ENCODE measurements at places on chromosomes 5 and 9.

GRCh38 chr5:155982354-155982753 is 344.6 kb upstream of the SGCD start:
- no peak for DNase-seq

- DNase-seq: no peak
These were observed 30.6 kb downstream of the VAV2 start for GRCh38 chr9:133961226-133962165.

- no peak for DNase-seq
These were observed 2.3 kb downstream of the NMRK1 start for GRCh38 chr9:75085640-75086039.

- DNase-seq: no peak
These were observed 26.6 kb upstream of the C5orf58 start for GRCh38 chr5:170206216-170206615.

DNA sequence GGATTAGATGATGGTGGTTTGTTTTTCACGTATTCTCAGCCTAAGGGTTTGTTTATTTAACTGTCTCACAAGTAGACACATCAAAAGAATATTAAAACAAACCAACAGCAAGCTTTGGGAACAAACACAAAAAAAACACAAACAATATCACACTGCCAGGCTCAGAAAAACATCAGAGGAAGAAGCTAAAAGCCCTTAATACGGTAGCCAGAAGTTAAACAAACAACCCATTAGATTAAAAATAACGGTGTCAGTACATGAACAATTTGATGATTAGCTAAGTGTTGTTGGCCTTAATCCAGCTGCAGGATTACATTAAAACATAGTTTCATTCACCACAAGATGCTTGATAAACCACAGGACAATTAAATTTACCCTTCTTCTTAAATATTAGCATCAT is 15.9 kb upstream of the DMRT2 start:
- no peak for DNase-seq

DNA sequence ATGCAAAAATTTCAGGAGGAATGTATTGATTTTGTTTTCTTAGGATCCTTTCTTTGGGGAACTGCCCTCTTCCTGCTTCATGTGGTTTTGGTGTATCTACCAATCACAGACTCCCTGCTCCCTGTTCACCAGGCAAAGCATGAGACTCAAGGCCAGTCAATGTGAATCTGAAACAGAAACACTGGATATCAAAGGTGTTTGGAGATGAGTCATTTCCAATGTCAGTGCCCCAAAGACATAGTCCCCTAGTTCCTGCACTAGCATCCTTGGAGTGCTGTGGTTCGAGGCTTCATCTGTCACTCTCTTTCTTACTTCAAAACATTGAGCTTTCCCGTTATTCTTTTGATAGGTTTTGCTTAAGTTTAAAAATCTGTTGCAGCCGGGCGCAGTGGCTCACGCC is 8.1 kb downstream of the PPP3R2 start:
- no peak for DNase-seq

DNA sequence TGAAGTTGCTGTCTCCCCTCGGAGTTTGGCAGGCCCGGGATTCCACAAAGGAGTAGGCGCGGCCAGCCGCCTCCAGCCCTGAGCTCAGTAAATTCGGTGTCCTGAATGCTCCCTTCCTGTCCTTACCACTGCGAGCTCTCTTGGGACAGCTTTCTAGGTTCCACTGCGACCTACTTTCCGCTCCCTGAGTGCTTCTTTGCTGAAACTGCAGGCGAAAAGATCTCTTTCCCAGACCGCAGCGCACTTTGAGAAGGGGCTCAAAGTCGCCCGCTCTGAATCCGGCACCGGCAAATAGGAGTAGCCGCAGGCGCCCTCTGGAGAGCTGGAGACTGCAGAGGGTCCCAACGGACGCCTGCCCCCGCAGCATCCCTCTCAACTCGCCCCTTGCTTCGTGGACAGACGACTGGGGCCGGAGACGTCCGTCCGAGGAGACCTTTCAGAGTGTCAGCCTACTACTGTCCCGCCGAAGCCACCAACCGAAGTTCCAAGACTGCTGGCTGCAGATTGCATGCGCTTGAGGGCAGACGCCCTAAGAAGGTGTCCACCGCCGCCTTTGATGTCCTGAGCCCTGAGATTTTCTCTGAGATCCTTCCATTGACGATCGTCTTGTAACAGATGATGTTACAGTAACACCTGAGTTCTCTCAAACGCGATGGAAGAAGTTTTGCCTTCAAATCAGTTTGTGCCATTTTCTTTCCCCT is 96.0 kb downstream of the ANXA2R start:
- peak; percentile 2 for DNase-seq

GRCh38 chr9:111870774-111871498 is 25.7 kb upstream of the UGCG start:
- DNase-seq: no peak

DNA sequence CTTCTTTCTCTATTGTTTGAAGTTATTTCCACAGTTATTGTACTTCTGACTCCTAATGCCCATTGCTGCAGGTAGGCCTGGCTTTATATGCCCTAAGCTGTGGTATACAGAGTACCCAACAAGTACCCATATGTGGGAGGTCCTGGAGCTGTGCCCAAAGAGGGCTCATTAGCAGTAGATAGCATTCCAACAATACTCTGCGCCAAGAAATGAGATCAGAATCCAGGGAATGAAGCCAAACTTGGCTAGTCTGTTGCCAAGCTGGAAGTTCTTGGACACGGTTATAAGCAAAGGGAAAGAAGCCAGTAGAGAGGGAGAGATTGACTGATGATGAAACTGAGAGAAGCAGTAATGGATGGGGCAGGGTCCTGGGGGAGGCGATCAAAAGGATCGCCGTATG is 29.7 kb upstream of the FAM169A start:
- peak; percentile 97 for DNase-seq

- no peak for DNase-seq
These were observed 44.9 kb upstream of the ADAMTSL1 start for GRCh38 chr9:18429070-18429469.

GRCh38 chr9:95727947-95728520 is 147.5 kb upstream of the ERCC6L2 start:
- DNase-seq: no peak

DNA sequence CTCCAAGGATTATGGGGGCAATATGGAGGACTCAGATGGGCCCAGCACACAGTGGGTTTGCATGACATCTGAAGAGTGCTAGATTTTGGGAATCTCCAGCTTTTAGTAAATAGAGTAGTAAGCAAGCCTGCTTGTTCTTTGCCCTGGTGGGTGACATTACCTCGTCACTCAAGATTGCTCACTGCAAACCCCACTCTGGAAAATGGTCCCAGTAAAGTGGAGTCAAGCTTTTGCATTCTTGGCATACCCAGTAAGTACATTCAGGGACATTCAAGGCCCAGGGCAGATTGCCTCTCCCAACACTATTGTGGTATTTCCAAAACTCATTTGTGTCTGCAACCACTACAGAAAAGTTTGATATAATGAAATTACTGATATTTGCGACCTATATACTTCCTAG is 118.5 kb downstream of the INVS start:
- DNase-seq: no peak

DNA sequence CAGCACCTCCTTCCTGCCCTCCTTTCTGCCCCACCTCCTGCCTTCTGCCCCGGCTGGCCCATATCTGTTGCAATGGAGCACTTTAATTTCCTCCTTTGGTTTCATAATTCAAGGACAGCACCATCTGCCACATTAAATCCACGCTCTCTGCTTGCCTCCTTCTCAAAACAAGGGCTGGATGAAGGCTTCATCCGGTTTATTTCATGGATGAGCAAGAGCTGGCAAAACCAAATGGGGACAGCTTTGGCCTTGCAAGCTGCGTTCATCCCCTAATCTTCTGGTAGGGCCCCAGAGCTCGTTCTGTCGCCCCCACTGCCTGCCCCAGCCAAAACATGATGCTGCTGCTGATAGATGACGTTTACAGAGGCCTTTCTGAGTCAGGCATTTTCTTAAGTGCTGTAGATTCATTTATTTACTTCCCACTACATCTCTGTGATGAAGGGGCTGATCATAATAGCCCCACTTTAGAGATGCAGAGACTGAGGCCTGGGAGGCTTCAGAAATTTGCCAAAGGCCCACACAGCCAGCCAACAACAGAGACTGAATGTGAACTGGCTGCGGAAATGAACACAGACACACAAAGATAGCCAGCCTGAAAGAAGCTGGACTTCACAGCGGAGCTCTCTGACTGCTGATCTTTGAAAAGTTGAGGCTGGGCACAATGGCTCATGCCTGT is 115.6 kb upstream of the CPEB4 start:
- no peak for DNase-seq

DNA sequence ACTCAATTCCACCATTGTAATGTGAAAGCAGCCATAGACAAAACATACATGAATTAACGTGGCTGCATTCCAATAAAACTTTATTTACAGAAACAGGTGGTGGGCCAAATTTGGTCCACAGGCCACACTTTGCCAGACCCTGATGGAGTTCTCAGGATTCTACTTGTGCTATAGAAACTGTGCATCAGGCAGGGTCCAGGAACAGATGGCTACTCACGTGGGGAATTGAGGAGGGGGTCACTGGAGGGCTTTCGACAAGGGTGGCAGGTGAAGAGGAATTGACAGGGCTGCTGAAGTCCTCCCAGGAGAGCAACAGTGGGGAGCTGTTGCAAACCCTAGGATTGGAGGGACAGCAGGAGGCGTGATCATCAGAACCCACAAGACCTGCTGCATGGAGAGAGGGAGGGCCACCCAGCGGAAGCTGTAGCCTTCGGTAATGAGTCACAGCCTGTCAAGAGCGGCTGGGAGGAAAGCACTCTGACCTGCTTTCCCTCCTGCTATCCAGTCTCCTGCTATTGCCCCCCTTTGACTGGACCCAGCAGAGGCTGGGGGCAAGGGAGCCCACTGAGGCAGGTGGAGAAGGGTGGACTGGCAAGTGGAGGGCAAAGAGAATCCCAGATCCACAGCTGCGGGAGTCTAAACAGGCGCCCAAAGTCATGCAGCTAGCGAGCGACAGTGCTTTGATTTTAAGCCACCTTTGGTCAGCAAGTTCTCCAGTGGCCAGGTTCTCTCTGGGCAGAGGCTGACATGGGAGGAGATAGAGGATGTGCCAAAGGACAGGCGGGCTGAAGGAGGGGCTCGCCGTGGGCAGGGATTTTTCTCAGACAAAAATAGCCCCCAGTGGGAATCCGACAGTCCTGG is 138.3 kb upstream of the SMIM23 start:
- DNase-seq: peak; percentile 12

- no peak for DNase-seq
These were observed 93.8 kb downstream of the NXNL2 start for GRCh38 chr9:88628811-88629210.

- no peak for DNase-seq
These were observed 313.7 kb downstream of the PDE4D start for GRCh38 chr5:59579824-59580167.

DNA sequence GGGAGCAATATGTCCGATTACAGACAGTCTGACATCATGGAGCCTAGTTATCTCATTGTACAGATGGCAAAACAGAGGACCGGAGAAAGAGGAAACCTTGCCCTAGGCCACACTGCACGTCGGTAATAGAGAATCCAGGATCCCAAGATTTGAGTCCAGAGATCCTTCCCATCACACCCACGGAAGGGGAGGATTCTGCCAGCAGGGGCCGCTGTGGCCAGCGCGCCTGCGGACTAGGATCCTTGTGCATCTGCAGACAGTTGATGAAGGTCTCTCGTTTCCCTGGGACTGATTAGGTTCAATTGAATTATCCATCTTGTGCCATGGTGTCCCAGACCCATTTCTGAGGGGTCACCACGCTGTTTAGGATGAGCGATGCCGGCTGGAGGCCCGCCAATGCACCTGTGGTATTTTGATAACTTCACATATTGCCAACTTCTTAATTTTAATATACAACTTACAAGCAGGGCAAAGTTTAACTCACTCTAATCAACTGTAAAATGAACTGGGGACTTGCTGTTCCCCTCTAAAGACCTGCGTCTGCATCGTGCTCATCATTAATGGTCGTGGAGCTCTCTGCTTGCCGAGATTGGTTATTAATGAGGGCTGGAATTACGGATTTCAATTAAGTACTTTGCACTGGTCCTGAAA is 592.7 kb upstream of the BRINP1 start:
- DNase-seq: peak; percentile 46

DNA sequence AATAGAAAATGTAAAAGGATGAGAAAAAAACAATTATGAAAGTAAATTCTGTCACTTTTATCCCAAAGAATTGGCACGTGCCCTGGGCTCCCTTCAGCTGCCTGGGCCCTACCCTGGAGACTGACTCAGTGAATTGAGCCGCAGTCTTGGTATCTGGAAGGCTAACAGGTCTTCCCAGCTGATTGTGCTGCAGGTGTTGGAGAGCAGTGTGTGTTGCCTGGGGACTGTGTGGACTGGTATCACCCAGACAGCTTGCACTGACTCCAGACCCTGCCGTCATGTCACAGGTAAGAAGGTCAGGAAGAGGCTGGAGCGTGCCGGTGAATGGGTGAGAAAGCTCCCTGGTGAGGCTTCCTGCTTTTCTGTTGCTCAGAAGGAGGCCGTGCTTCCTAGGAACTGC is 83.3 kb downstream of the AOPEP start:
- DNase-seq: no peak

- no peak for DNase-seq
These were observed 1393.9 kb upstream of the C9orf72 start for GRCh38 chr9:28967226-28967625.

GRCh38 chr5:166860426-166860825 is 1431.0 kb upstream of the WWC1 start:
- DNase-seq: no peak

DNA sequence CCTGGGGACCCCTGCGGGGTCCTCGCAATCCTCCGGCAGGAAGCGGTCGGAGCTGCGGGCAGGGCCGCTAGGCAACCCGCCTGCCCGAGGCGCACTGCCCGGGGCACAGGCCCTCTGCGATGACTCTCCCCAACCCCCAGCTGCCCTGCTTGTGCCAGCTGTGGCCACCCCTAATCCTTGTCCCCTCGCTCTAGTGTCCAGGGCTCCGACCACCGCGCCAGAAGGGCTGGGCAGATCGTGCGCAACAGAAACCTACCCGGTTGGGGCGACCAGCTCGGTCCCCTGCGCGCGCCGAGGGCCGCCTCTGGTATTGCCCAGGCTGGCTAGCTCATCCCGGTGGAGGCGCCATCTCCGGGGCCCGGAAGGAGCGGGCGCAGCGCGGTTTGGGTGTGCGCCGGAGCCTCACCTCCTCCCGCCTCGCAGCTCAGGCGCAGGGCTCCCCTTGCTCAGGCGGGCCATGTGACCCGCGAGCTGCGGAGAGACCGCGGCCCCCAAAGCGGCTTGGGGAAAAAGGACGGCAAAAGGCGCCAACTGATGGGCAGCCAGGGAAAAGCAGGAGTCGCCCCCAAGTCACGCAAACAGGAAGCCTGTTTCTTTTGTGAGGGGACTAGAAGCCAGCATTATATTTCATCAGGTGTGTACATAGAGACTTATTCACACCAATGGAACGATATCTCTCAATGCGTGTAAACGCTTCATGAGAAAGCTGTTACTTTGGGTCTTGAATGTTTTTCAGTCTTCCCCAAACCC is 46.8 kb upstream of the RNF20 start:
- peak; percentile 81 for DNase-seq
